Fibroblast of skin of right quadriceps (primary cell): ENCODE measurements at places on chromosomes 6 and 20.

- DNase-seq = peak; percentile 46
Observed at GRCh38 chr20:59835057-59835447, 98.4 kb downstream of the SYCP2 start.

- DNase-seq = no peak
Observed at GRCh38 chr6:169803271-169803811, 51.9 kb downstream of the ERMARD start.

GRCh38 chr6:90393232-90393884 is 96.7 kb upstream of the BACH2 start:
- peak; percentile 59 for DNase-seq

GRCh38 chr6:126716032-126716431 is 376.1 kb downstream of the CENPW start:
- DNase-seq = peak; percentile 38

DNA sequence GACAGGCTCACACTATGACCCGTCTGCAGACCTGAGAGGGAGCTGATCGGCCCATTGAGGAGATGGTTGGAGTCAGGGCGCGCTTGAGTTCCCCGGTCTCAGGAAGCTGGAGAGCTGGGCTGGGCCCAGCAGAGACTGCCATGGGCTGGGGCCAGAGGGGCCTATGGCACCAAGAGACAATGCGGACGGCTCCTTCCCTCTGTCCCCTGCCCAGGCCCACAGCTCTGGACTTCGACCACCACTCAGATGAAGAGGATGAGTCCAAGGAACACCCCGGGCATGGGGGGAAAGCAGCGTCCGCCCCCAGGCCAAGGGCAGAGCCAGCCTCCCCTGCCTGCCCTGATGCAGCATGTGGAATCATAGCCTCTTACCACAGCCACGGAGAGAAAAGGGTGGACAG is 40.2 kb upstream of the PHACTR3 start:
- DNase-seq = no peak

GRCh38 chr20:46311039-46311650 is 2.8 kb upstream of the CDH22 start:
- no peak for DNase-seq

GRCh38 chr6:40308533-40309306 is 278.4 kb downstream of the LRFN2 start:
- DNase-seq = peak; percentile 52

DNA sequence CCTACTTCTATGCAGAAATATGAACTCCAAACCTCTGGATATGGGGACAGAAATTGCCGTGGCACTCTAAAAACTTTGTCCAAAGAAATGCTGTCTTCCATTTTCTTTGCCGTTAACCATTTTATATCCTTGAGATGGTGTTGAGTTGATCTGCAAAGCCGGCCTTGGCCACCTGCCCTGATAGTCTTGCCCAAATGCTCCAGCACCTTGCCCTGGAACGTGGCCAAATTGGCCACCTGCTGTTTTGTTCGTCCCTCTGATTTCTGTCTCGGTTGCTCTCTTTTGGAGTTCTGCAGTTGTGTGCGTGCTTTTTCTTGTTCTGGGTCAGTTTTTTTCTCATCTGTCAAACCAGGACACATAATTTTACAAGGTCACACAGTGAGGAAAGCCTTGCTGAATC is 239.7 kb upstream of the GMDS start:
- DNase-seq = no peak

DNA sequence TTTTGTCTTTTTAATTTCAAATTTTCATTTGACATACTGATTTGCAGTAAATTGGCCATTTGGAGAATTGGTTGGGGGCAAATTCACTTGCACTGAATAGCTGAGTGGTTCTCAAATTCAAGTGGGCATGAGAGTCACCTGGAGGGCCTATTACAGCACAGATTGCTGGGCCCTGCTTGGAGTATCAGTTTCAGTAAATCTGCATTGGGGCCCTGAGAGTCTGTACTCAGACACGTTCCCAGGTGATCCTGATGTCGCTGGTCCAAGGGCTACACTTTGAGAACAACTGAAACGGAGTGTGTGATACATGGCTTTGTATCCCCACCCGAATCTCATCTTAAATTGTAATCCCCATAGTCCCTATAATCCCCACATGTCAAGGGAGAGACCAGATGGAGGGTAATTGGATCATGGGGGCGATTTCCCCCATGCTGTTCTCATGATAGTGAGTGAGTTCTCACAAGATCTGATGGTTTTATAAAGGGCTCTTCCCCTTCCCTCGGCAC is 115.9 kb downstream of the KLHL32 start:
- no peak for DNase-seq

DNA sequence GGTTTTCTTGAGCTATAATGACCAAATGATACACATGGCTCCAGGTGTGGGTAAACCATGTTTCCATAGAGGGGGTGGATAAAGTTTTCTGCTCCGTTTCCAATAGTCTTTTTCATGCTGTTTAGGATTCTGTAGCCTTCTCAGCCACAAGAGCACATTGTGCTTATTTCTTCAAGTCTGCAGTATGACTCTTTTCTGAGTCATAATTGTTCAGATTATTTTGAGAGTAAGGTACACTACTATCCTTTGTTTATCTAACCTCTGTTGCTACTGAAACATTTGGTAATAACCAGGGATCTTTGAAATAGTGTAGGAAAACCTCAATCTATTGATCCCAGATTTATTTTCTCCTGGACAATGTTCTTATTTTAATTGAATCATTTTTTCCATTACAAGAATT is 247.9 kb upstream of the BMP2 start:
- peak; percentile 41 for DNase-seq

GRCh38 chr6:111862741-111863140 is 10.5 kb downstream of the FYN start:
- no peak for DNase-seq
